ENCODE measurements at places on chromosomes 4 and X. TPM values are rescaled to one million over a fixed set of nuclear protein-coding genes. Genes with fewer than 3 reads are reported as not detected.

Gene HDX
- 1.9 TPM for total RNA-seq

Gene PRSS12
- total RNA-seq, result 40.7 TPM

Gene SNCA
- total RNA-seq, result 0.52 TPM

Gene NPFFR2
- total RNA-seq, result not detected

Gene PDCL2
- not detected for total RNA-seq

Gene CTAG2
- total RNA-seq, result not detected

Gene CXCL8
- total RNA-seq, result 1.9 TPM

Gene APELA
- not detected for total RNA-seq

Gene LRIT3
- under 0.01 TPM for total RNA-seq

All from bronchial smooth muscle cell (primary cell).